Keratinocyte (primary cell): ENCODE measurements at places on chromosomes 11 and 22.

DNA sequence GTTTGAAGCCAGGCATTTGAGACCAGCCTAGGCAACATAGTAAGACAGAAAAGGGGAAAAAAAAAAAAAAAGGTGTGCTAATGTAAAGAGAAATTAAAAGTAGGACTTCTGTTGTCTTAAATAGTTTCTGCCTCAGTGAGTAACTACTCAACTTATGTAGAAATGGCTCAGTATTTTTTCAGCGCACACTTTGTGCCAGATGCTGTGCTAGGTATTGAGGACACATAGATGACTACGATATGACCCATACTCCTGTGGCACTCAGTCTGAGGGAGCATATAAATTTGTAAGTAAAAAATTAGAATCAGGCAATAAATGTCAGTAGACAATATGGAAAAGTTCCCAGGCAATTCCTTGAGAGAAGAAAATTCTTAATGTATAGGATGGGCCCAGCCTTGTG is 93.9 kb downstream of the YAP1 start:
- no peak for DNase-seq

- no peak for DNase-seq
These were observed 190.2 kb downstream of the BUD13 start for GRCh38 chr11:116582571-116582970.

DNA sequence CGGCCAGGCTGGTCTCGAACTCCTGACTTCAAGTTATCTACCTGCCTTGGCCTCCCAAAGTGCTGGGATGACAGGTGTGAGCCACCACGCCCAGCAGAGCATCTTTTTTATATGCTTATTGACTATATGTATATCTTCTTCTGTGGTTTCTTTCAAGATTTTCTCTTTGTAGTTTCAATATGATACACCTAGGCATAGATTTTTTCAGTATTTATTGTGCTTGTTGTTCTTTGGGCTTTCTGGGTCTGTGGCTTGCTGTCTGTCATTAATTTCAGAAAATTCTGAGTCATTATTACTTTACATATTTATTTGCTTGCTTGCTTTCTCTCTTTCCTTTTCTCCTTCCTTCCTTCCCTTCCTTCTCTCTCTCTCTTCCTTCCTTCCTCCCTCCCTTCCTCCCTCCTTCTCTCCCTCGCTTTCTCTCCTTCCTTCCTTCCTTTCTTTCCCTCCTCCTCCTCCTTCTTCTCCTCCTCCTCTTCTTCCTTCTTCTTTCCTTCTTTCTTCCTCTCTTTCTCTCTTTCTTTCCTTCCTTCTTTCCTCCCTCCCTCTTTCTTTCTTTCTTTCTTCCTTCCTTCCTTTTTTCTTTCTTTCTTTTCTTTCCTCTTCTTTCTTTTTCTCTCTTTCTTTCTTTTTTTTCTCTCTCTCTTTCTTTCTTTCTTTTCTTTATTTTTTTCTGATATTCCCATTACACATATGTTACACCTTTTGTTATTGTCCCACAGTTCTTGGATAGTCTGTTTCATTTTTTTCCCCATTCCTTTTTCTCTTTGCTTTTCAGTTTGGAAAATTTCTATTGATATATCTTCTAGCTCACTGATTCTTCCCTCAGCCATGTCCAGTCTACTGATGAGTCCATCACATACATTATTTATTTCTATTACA is 10.9 kb upstream of the DCHS1 start:
- no peak for DNase-seq

GRCh38 chr22:48798281-48799226 is 1029.1 kb downstream of the BRD1 start:
- DNase-seq, result no peak

DNA sequence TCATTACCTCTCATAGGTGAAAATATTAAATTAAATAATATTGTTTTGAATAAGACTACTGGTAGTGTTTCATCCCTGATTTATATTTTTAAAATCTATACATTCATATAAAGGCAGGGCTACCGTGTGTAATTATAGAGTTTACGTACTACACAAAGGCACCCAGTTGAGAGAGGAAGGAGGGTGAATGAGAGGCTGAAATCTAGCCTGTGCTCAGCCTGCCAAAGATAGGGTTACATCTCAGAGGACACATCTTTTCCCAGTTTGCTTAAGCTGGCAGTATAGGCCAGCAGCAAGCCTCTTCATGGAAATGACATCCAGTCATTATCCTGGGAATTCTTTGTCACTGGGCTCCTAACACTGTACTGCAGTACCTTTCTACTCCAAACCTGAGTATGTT is 7.5 kb upstream of the B3GNT6 start:
- DNase-seq, result no peak

- DNase-seq, result peak; percentile 33
These were observed 69.4 kb downstream of the MRTFA start for GRCh38 chr22:40567106-40567505.

DNA sequence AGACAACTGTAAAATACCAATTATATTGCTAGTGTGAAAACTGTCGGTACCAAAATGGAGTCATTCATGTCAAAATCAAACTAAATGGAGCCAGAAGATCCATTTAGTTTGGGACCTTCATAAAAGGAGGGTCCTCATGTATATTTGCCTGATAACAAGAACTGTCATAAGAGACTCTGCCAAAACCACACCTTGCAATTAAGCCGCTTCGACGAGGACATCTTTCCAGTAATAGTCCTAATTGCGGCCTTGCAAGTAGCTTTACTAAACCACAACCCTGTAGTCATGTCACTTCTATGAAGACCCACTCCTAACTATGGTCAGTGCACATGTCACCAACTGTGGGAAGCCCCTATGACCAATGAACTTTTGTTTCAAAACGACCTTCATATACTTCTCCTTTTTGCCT is 9.4 kb downstream of the UBQLN3 start:
- DNase-seq, result no peak

- no peak for DNase-seq
These were observed 31.6 kb upstream of the CBX7 start for GRCh38 chr22:39183991-39184585.
